ENCODE measurements at places on chromosomes 2 and 18. TPM values are rescaled to one million over a fixed set of nuclear protein-coding genes. Genes with fewer than 3 reads are reported as not detected.

TTR gene
- total RNA-seq = not detected

COL3A1 gene
- 5,666 TPM for total RNA-seq

GALNT13 gene
- total RNA-seq = 17.2 TPM

ARHGAP15 gene
- total RNA-seq = 0.09 TPM

AMER3 gene
- not detected for total RNA-seq

LPIN2 gene
- 33.9 TPM for total RNA-seq

DHRS9 gene
- total RNA-seq = 0.09 TPM

Data from smooth muscle cell of bladder (primary cell).